ENCODE measurements at places on chromosomes 5 and 9.
A peak's percentile ranks its signal among the peaks of the same experiment; 100 is the strongest.

DNA sequence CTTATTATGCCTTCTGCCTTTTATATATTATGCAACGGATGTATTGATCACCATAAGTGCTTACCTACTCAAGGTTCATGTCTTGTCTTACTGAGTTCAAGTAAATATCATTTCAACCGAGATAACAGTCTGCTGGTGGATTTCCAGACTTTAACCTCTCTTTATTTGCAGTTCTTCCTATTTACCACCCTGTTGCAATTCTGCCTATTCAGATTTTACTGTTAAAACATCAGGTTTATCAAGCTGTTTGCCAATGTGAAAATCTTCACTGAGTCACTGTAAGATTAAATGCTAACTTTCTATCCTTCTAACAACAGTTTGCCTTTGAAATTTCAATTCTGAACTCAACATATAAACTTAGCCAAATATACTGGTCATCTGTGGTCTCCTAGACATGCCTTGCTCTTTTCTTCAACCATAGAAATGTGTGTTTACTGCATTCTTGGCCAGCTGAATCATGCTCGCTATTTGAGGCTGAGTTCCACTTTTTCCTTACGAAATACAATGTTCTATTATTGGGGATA, 471.7 kb upstream of the RORB start:
- DNase-seq, result no peak
- no peak overlapping the region for H3K4me3 ChIP-seq
- no peaks in the 10 kb centered on the region for H3K4me1 ChIP-seq
- H3K36me3 ChIP-seq, result no peaks in the 10 kb centered on the region

DNA sequence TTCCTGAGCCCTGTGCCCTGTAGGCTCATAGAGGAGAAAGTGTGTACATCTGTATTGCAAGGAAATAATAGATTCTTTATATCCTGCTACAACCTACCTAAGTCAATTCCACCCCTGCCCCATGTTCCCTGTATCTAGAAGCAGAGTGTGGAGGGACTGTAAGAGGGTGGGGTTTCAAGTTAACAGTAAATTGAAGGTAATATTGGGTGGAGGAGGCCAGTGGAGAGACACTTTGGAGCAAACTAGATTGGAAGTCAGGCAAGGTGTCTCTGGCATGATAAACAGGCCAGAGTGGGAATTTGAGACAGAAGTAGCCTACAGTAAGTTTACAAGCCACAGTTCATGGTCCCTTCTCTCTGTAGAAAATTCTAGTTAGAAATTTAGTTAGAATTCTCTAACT, 2.3 kb upstream of the HEMGN start:
- no peaks in the 10 kb centered on the region for H3K36me3 ChIP-seq
- H3K4me1 ChIP-seq, result peaks cover 22% of the 10 kb centered on the region
- H3K27ac ChIP-seq, result no peak overlapping the region
- H3K4me3 ChIP-seq, result no peak overlapping the region
- DNase-seq, result no peak
- no peaks in the 10 kb centered on the region for H3K27me3 ChIP-seq

- no peaks in the 10 kb centered on the region for H3K36me3 ChIP-seq
- H3K4me3 ChIP-seq, result no peak overlapping the region
- no peaks in the 10 kb centered on the region for H3K27me3 ChIP-seq
- H3K27ac ChIP-seq, result no peak overlapping the region
Observed at GRCh38 chr5:124599028-124599973, 147.1 kb downstream of the ZNF608 start.

GRCh38 chr5:178244576-178244975, 12.0 kb upstream of the PHYKPL start:
- H3K4me1 ChIP-seq, result peaks cover 71% of the 10 kb centered on the region
- H3K27me3 ChIP-seq, result no peaks in the 10 kb centered on the region
- H3K27ac ChIP-seq, result peak overlapping the region; percentile 83
- no peaks in the 10 kb centered on the region for H3K36me3 ChIP-seq
- DNase-seq, result peak; percentile 48

GRCh38 chr5:168706655-168707069, 127.5 kb upstream of the PANK3 start:
- no peak overlapping the region for H3K27ac ChIP-seq
- no peaks in the 10 kb centered on the region for H3K27me3 ChIP-seq
- no peaks in the 10 kb centered on the region for H3K4me1 ChIP-seq
- DNase-seq, result peak; percentile 83
- H3K4me3 ChIP-seq, result no peak overlapping the region

GRCh38 chr9:86262492-86262891, 3.0 kb upstream of the C9orf153 start:
- no peaks in the 10 kb centered on the region for H3K4me1 ChIP-seq
- H3K27me3 ChIP-seq, result no peaks in the 10 kb centered on the region
- 0 out of 2 replicates have a peak, but pooled peaks cover 5% of the 10 kb centered on the region for H3K36me3 ChIP-seq
- H3K4me3 ChIP-seq, result no peak overlapping the region
- no peak for DNase-seq
- H3K27ac ChIP-seq, result no peak overlapping the region

DNA sequence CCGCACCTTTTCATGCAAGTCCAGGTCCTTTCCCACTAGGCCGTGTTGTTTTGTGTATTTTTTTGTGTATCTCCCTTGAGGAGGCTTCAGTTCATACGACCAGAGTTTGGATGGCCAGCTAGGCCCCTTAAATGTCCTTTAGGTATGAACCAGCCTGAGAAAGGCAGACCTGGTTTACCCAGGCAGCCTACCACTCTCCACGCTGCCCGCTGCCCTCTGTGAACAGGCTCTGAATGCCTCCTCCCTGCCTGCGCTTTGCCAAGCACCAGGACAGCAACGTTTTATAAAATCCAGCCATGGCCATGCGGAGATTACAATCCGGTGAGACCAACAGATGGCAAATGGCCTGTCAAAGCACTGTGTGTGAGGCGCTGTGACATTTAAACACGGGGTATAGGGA, 626 bp upstream of the CLTB start:
- H3K36me3 ChIP-seq, result no peaks in the 10 kb centered on the region
- no peak overlapping the region for H3K27ac ChIP-seq
- DNase-seq, result no peak
- H3K4me3 ChIP-seq, result peak overlapping the region; percentile 100
- peaks cover 21% of the 10 kb centered on the region for H3K4me1 ChIP-seq
- no peaks in the 10 kb centered on the region for H3K27me3 ChIP-seq

GRCh38 chr5:324736-325612, 3.5 kb downstream of the AHRR start:
- no peaks in the 10 kb centered on the region for H3K36me3 ChIP-seq
- no peaks in the 10 kb centered on the region for H3K4me1 ChIP-seq
- no peak overlapping the region for H3K27ac ChIP-seq
- H3K27me3 ChIP-seq, result no peaks in the 10 kb centered on the region
- H3K4me3 ChIP-seq, result no peak overlapping the region

GRCh38 chr9:92293075-92293354, 482 bp downstream of the IARS1 start:
- H3K27me3 ChIP-seq, result no peaks in the 10 kb centered on the region
- DNase-seq, result peak; percentile 48
- peak overlapping the region; percentile 78 for H3K27ac ChIP-seq
- peaks cover 55% of the 10 kb centered on the region for H3K36me3 ChIP-seq

GRCh38 chr5:123460296-123460729, 37.1 kb upstream of the CEP120 start:
- DNase-seq, result no peak
- peaks cover 10% of the 10 kb centered on the region for H3K4me1 ChIP-seq
- H3K36me3 ChIP-seq, result no peaks in the 10 kb centered on the region

- H3K36me3 ChIP-seq, result no peaks in the 10 kb centered on the region
- no peak for DNase-seq
- H3K4me3 ChIP-seq, result no peak overlapping the region
- no peaks in the 10 kb centered on the region for H3K4me1 ChIP-seq
Observed at GRCh38 chr9:84152204-84152603, 171.6 kb downstream of the RMI1 start.

DNA sequence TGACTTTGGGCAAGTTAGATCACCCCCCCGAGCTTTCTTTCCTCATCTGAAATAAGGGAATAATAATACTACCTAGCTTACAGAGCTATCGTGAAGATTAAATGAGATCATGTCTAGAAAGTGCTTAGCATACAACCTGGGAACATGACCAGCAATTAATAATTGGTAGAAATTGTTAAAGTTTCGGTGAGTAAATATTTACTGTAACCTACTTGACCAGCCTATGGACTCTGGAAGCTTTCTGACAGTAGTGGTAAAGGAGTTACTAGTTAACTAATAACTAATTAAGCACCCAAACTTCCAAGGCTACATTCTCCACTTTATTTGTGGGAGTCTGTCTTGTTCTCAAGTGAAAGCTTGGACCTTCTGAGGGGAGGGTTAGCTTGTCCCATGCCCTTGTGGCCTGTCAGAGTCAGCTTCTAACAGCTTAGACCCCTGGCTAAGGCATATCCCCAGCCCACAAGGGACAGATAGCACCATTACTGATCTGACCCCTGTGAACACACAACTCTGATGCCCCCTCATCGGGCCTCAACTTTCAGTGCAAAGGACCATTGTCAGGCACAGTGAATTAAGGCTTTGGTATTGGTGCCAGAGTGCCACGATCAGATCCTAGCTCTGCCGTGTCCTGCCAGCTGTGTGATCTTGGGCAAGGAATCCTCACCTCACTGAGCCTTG, 58.7 kb upstream of the SAP30L start:
- peaks cover 20% of the 10 kb centered on the region for H3K4me1 ChIP-seq
- no peak overlapping the region for H3K4me3 ChIP-seq
- H3K27ac ChIP-seq, result no peak overlapping the region

GRCh38 chr9:109771087-109771486, 8.9 kb upstream of the PALM2AKAP2 start:
- no peak overlapping the region for H3K27ac ChIP-seq
- H3K4me3 ChIP-seq, result no peak overlapping the region
- H3K36me3 ChIP-seq, result no peaks in the 10 kb centered on the region
- H3K4me1 ChIP-seq, result no peaks in the 10 kb centered on the region

DNA sequence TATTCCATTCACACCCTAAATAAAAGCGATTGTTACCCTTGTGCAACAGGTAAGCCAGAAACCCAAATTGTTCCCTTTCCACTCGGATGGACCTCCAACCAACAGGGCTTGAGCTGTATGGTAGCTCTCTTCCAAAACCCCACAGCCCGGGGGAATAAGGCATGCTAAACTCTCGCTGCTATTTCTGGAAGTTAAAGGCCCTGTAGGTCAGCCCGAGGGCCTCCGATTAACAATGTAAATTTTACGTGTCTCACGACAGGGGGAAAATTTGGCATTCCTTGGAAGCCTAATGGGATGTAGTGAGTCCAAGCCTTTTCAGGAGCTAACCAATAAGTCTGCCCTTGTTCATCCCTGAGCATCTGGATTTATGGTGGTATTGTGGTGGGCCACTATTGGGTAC, 26.0 kb downstream of the CNOT8 start:
- no peak for DNase-seq
- H3K27me3 ChIP-seq, result no peaks in the 10 kb centered on the region
- no peaks in the 10 kb centered on the region for H3K4me1 ChIP-seq
- H3K4me3 ChIP-seq, result no peak overlapping the region
- H3K36me3 ChIP-seq, result peaks cover 61% of the 10 kb centered on the region

- H3K4me1 ChIP-seq, result no peaks in the 10 kb centered on the region
- no peak overlapping the region for H3K4me3 ChIP-seq
Observed at GRCh38 chr9:12717907-12718306, 24.7 kb downstream of the TYRP1 start.

DNA sequence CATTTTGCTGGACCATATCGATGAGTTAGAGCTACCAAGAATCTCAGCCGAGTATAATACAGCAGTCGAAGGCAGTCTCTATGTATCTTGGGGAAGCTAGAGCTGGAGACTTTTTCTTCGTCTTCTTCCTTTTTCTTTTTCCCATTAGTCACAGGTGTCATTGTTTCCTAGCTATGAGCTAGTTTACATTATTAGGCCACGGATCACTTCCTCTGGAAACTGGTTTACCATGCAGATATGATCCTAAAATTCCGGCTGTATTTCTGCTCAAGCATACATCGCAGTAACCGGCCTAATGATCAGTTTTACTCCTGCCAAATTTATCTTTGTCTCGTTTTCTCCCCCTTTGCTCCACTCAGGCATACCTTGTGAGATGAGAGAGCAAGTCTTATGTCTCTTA, 312.8 kb downstream of the ARHGAP26 start:
- no peak overlapping the region for H3K4me3 ChIP-seq
- H3K36me3 ChIP-seq, result no peaks in the 10 kb centered on the region
- no peak for DNase-seq
- H3K27ac ChIP-seq, result no peak overlapping the region
- no peaks in the 10 kb centered on the region for H3K27me3 ChIP-seq

DNA sequence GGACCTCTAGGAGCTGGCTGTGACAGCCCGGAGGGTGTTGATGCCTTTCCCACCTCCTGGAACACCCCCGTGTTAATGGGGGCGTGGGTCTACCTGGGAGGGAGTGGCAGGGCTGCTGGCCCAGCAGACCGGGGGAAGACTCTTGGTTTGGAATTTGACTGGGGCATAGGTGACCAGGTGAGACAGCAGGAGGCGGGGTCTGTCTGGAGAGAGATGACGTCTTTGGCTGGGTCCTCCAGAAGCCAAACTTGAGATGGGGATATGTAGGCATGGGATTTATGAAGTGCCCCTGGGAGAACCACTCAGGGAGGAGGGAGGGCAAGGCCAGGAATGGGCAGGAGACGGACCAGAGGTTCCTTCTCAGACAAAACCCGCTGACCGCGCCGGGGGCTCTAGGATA, 42.6 kb downstream of the NEK6 start:
- no peak overlapping the region for H3K27ac ChIP-seq
- H3K4me1 ChIP-seq, result peaks cover 27% of the 10 kb centered on the region
- no peaks in the 10 kb centered on the region for H3K27me3 ChIP-seq
- peaks cover 16% of the 10 kb centered on the region for H3K36me3 ChIP-seq
- DNase-seq, result no peak

GRCh38 chr9:105007143-105007542, 79.2 kb upstream of the ABCA1 start:
- H3K27ac ChIP-seq, result no peak overlapping the region
- no peak overlapping the region for H3K4me3 ChIP-seq
- DNase-seq, result no peak
- no peaks in the 10 kb centered on the region for H3K36me3 ChIP-seq

- H3K4me1 ChIP-seq, result no peaks in the 10 kb centered on the region
- H3K27ac ChIP-seq, result no peak overlapping the region
- no peak for DNase-seq
- H3K4me3 ChIP-seq, result no peak overlapping the region
- H3K36me3 ChIP-seq, result no peaks in the 10 kb centered on the region
Observed at GRCh38 chr5:82942083-82942881, 134.9 kb downstream of the TMEM167A start.

DNA sequence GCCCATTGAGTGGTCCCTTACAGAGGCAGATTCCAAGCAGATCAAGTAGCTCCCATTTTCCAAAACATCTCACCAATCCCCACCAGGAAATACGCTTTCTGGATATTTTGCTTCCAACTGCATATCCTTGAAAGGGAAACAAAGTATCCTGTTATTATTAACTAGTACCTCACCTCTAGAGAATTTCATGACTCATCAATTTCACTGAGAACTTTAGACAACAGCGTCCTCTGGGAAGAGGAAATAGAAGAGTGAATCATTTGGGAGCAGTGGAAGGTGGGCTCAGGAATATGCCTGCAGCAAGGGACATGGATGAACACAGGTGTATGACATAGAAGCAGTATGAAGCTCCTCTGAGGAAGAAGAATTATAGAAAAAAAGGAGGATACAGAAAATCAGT, 186.7 kb downstream of the MARCHF11 start:
- no peaks in the 10 kb centered on the region for H3K36me3 ChIP-seq
- H3K27me3 ChIP-seq, result no peaks in the 10 kb centered on the region
- no peaks in the 10 kb centered on the region for H3K4me1 ChIP-seq
- no peak overlapping the region for H3K4me3 ChIP-seq

Measured in Karpas-422 (cell line).